IMR-90 (cell line): ENCODE measurements at places on chromosomes 3 and 15. TPM values are rescaled to one million over a fixed set of nuclear protein-coding genes. Genes with fewer than 3 reads are reported as not detected.

The NUDT16 gene
- total RNA-seq = 7.8 and 10.4 TPM in 2 replicates

The GHSR gene
- total RNA-seq = not detected in 2 replicates

The STX19 gene
- not detected in 2 replicates for total RNA-seq

The SEMA3G gene
- total RNA-seq = not detected in 2 replicates

The GABRG3 gene
- total RNA-seq = not detected in 2 replicates

The DHX30 gene
- 51.7 and 57.2 TPM in 2 replicates for total RNA-seq

The KLF15 gene
- total RNA-seq = under 0.01 and 0.18 TPM in 2 replicates

The NR2E3 gene
- under 0.01 and 0.56 TPM in 2 replicates for total RNA-seq

The STRA6 gene
- total RNA-seq = not detected in 2 replicates

- peak; percentile 17 for DNase-seq
These were observed 1277.6 kb downstream of the ZPLD1 start for GRCh38 chr3:103712320-103713008.

DNA sequence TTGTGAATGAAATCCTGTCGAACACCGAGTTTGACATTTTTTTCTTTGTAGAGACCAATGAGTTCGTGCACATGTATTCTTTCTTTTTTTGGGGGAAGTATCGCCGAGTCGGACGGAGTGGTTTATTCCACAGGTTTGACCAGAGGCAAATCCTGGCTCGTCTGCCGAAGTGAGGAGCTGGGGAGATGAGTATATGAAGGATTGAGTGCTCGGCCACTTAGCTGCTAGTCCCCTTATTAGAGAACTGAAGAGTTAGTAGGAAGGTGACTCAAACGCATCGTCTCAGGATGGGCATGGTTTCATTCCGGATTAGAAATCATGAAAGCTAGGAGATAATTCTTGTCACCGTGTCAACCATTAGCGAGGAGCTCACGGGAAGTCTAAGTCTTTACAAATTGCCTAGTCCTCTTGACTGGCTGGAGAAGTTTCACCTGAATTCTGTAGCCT is 154.7 kb upstream of the GOLIM4 start:
- DNase-seq = peak; percentile 6

DNA sequence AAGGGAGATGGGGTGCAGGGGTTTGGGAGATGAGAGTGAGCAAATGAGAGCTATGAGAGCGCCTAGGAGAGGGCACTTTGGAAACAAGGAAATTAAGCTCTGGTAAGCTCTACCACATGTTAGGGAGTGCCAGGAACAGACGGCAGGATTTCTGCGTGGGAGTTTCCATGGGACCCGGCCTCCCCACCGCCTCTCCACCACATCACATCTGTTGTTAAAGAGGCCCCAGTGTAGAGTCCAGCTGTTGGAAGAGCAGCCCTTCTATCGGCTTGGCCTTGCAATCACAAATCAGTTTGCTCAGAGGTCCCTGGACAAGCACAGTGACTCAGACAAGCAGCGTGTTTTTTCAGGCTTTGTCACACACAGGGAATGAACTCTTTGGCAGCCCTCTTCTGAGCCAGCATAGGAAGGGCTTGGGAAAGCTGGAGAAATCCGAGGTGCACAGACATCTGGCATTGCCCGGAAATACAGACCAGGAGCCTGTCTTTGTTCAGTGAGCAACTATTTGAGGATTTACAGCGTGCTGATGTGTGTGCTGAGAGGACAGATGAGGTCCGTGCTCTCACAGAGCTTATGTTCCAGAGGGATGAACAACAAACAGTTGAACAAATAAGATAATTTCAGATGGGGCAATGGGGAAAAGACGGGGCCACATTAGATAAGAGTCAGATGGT is 370.6 kb upstream of the PROK2 start:
- peak; percentile 98 for DNase-seq

- peak; percentile 64 for DNase-seq
These were observed 123.4 kb downstream of the ATP10A start for GRCh38 chr15:25739687-25740121.

GRCh38 chr15:101148881-101149664 is 102.8 kb downstream of the CHSY1 start:
- no peak for DNase-seq

DNA sequence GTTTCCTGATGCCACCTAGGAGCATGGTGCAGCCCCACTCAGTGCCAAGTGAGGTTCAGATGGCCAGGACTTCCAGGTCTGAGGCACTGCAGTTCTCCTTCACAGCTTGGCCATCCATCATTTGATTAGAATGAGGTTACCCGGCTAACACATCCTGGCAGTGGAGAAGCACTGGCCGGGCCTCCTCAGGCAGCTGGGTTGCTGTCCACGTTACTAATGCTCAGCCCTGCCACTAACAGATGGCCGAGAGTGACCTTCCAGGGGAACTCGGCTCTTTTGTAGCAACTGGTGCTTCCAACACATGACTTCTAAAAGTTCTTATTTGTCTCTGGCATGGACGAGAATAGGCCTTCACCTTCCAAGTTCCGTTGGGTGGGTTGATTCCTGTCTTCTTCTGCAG is 204.6 kb upstream of the CFAP20DC start:
- no peak for DNase-seq

DNA sequence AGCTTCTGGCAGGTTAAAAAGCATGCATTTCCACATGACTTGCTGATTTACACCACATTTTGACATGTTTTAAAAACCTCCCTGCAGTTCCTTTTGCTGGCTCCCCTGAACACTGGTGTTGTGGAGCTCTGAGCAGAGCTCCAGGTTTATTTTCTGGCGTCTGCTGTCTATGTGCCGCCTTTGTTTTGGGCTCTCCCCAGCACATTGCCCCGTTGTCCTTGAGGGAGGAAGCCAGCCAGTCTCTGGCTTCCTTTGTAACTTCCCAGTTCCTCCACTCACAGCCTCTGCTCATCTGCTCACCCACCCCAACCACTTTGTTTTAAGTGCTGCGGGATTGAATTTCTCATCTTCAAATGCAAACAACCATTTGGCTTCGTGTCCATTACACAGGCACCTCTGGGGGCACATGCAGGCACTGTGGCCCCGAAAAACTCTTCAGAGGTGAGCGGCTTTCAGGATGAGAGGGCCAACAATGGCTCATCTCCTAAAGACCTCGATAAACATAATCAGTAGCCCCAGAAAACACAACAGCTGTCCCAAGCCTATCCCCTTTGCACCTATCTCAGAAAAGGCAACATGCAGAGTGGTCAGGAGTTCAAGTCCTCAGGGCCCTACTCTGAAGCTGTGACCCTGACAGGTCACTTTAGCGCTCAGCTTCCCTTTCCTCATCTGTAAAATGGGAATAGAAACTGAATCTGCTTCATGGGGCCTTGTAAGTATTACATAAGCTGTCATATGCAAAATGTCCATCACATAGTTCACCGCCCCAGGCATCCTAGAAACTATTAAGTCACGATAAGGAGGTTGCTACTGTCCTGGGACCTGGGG is 1.3 kb upstream of the MEF2A start:
- peak; percentile 13 for DNase-seq

DNA sequence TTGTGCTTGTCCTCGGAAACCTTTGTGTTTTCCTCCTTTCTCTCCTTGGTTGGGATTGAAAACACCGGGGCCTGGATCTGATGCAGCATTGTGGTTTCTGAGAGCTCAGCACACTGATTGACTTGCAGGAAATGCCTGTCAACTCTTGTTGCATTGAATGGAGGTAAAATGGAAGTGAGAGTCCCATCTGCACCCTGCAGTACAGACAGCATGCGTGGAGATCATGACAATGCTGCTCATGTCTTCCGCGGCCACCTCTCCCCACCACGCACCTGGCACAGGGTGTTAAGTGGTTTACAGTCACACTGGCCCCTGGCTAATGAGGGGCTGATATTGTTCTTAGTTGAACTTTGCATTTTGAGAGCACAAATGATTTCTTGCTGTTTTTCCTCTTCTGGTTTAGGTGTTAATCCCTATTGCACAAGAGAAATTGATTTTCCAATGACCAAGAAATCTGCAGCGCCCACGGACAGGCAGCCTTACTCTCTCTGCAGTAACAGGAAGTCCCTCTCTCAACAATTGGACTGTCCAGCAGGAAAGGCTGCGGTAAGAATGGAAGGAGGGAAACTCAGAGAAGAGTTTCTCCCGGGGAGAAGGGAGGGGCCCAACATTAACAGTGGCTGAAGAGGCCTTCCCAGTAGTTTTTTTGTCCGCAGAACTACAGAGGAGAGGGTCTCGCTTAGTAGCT is 58.5 kb downstream of the STARD5 start:
- DNase-seq = no peak

- DNase-seq = no peak
These were observed 168.6 kb downstream of the LSAMP start for GRCh38 chr3:116276675-116277074.

- DNase-seq = no peak
These were observed 168.1 kb upstream of the MBNL1 start for GRCh38 chr3:152100491-152101132.

GRCh38 chr3:137768361-137769321 is 4.5 kb downstream of the SOX14 start:
- no peak for DNase-seq

DNA sequence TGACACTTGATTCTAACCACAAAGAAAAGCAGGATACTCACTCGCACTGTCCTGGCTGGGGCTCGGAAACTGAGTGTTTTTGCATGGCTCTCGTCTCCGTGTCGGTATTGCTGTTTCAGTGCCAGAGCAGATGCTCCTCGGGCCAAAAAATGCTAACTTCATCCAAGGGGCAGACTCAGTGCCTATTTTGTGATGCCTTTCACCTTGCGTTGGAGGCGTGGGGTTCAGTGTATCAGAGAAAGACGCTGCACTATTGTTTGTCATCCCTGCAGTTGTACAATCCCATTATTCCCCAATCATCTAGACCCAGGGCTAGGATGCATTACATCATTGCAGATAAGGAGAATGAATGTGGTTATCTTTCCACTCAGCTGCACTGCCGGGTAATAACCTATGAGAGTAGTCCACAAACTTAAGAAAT is 1.4 kb downstream of the CACNA2D3 start:
- no peak for DNase-seq

DNA sequence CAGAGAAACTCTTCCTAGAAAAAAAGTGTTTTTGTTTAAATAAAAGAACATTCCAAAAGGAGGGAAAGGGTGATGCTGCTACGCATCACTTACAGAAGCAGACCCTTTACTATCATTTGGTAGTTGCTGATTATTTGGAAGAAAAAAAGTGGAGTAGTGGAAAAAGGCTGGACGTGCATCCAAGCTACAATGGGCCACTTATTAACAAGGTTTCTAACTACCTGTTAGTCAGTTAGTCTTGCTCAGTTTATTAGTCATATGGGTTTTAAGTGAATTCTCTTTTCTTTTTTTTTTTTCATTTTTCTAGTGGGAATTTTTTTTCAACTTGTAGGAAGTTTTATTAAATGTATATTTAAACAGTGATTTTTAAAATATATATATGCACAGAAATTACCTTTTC is 866.0 kb downstream of the MCTP2 start:
- no peak for DNase-seq

- no peak for DNase-seq
These were observed 39.0 kb downstream of the CD86 start for GRCh38 chr3:122094125-122094524.

- peak; percentile 29 for DNase-seq
These were observed 353.3 kb downstream of the PLCL2 start for GRCh38 chr3:17238023-17238422.

- peak; percentile 86 for DNase-seq
These were observed 203.8 kb upstream of the CD96 start for GRCh38 chr3:111338059-111338698.
